ENCODE measurements at places on chromosomes 4 and X.

GRCh38 chrX:103197721-103198306, 17.1 kb upstream of the BEX4 start:
- DNase-seq, result peak; percentile 20

DNA sequence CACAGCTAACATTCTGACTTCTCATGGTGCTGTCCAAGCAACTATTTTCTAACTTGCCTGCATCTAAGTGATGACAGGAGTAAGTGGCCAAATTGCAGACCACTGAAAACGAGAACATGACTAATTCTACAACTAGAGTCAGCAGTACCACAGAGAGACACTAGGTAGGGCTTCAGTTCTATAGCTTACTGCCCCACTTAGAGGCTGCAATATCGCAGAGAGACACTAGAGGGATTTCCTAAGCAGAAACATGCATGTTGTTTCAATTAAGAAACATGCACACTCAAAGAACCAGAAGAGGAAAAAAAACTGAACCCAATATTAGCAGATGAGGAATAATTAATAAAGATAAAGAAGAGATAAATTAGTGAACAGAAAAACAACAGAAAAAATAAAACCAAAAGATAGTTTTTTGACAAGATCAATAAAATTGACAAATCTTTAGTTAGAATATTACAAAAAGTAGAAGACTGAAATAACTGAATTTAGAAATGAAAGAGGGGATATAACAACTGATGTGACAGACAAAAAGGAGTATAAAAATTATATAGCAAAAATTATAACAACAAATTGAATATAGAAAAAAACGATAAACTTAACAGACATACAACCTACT, 100.8 kb downstream of the SPIN4 start:
- DNase-seq, result peak; percentile 42

DNA sequence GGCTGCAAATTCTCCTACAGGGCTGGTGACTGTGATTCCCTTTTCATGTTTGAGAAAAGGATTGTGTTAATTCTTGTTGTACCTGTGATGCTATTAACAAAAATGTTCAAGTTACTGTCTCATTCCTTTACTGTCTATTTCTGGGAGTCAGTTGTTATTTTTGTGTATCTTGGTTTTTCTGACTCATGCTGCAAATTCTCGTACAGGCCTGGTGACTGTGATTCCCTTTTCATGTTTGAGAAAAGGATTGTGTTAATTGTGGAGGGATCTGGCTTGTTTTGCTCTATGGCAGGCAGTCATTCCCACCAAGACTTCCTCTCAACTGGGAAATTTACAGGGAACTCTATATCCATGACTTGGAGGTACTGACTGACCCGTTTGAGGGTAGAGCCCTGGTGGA, 693.4 kb upstream of the INTU start:
- DNase-seq, result peak; percentile 50

DNA sequence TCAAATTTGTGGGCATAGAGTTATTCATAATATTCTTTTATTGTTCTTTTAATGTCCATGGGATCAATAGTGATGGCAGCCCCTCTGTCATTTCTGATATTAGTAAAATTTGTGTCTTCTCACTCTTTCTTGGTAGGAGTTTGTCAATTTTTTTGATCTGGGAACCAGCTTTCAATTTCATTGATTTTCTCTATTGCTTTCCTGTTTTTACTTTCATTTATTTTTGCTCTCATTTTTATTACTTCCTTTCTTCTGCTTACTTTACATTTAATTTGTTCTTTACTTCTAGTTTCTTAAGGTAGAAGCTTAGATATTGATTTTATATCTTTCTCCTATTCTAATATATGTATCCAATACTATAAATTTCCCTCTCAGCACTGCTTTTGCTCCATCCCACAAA, 40.7 kb downstream of the AWAT2 start:
- no peak for DNase-seq

GRCh38 chrX:23114241-23114640, 114.5 kb downstream of the DDX53 start:
- no peak for DNase-seq

DNA sequence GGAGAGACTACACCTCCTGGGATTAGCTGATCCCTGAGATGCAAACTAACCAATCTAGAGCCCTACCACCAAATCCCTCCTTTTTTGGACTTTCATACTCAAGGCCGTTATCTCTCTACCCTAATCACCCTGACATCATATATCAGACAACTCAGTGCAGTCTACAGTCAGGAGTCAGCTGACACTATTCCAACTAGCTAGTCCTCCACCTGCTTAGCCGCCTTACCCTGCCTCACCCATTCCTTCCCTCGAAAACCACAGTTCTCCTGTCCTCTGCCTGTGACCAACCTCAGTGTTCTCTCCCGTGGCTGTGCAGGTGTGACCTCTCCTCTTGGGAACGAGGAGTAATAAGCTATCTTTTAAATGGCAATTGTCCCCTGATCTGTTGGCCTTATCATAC, 1.8 kb upstream of the PPEF2 start:
- no peak for DNase-seq

- DNase-seq, result no peak
Observed at GRCh38 chrX:71634366-71634765, 16.1 kb upstream of the CXCR3 start.

- DNase-seq, result no peak
Observed at GRCh38 chr4:156560701-156561100, 410.9 kb downstream of the PDGFC start.

Data from GM04503 (cell line).